Amygdala (tissue), 56 donors: ENCODE measurements at places on chromosomes 1 and 21.
A peak's percentile ranks its signal among the peaks of the same experiment; 100 is the strongest.

GRCh38 chr1:229578168-229579058, 19.9 kb upstream of the ABCB10 start:
- no peak for DNase-seq

DNA sequence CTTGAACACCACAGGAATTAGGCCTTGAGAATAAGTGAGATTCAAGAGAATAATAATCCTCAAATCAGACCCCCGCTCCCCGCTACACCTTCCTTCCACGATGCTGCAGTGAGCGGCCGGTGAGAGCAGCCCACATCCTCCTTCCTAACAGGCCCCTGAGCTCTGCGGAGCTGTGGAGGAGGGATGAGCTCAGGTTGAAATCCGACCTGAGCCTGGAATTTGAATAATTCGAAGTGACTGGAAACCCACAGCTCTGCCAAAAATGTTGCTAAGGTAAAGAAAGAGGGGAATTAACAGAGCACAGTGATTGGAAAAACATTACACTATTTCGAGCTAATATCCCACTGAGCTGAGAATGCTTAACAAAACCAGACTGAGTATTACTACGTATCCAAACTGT, 90.0 kb downstream of the URB2 start:
- no peak for DNase-seq

DNA sequence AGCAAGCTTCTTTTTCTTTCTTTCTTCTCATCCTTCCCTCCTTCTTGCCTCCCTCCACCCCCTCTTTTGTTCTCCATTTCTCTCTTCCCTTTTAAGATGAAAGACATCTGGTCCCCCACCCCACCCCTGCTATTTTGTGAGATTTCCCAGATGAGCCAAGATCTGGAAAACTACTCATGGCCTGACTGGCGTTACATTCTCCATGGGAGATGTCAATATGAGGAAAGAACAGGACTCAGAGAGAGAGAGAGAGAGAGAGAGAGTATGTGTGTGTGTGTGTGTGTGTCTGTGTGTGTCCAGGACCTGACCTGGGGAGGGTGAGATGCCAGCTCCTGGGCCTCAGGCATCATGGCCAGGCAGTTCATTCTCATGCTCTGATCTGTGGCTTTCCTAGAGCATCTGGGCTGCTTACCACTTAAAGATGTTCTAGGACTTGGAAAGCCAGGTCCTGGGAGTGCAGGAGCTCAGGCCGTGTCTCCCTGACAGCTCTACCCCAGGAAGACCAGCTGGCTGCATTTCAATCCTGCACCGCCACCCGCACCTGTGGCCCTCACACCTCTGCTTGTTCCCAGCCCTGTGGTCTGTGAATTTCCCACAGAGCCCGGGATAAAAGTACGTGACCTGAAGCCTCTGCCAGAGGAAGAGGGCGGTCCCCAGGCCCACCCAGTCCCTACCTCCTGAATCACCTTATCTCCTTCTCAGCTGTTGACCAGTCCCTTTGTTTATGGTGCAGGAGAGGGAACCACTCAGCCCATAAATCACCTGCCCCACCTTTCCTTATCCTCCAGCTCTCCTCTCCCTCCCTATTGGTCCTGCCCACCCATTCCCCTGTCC, 3.2 kb upstream of the BEST4 start:
- no peak for DNase-seq

- peak; percentile 72 for DNase-seq
Measured at GRCh38 chr1:61453111-61453961, 271.6 kb downstream of the TM2D1 start.

DNA sequence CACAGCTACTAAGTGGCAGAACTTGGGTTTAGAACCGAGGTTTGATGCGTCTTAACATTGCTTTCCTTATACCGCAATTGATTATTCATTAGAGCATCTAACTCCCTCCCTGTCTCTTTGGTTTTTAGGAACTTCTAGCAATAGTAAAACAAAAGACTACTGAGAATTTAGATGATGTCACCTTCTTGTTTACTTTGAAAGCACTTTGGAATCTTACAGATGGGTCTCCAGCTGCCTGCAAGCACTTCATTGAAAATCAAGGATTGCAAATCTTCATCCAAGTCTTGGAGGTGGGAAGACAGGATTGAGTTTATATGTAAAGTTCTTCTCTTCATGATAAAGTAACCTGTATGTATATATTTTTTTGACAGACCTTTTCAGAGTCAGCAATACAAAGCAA, 35.0 kb downstream of the ZYG11A start:
- DNase-seq = no peak

DNA sequence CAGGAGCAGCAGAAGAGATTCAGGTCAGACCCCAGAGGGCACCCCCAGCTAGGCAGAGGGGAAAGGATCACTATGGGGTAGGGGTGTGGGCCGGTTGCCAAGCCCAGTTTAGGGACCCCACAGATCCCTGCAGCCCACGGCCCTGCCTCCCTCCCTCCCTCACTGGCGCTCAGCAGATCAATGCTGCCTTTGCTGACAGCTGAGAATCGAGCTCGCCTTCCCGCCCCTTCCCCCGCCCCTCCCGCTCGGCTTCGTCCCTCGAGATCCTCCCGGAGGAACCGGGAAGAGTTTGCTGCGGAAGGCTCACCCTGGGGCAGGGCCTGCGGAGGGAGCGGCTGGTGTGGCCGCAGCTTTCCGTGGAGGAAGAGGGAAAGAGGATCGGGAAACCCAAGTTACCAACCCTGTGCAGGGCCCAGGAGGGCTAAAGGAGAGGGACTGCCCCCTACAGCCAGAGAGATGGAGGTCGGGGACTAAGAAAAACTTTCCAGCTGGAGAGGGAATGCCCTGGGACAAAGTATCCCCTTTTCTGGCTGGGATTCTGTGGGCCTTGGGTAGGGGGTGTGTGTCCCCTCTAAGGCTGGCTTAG, 1.1 kb upstream of the KCNQ4 start:
- DNase-seq = no peak

DNA sequence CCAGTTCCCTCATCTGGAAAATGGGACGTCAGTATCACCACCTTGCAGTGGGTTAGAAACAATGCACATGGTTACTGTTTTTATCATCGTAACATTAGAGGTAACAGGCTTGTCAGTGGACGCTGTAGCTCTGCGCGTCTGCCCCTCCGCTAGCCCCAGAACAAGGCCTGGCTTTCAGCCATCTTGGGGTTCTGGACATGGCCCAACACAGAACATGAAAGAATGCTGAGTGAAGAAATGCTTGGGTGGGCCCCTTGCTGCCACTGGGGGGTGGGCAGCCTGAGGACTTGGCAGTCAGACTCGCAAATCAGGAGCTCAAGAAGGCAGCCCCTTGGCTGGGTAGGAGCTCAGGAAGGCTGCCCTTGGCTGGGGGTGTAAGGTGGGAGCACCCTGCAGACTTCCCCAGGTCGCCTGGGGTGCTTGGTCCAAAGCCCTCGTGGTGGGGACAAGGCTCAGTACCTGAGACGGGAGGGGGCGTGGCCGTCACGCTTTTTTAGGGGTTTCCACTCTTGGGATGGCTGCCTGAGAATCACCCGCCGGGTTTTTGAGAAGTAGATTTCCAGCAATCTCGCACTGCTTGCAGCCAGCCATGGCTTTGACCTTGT, 51.7 kb downstream of the SLC37A1 start:
- DNase-seq = no peak

GRCh38 chr1:86914998-86915736, 732 bp downstream of the HS2ST1 start:
- peak; percentile 40 for DNase-seq

DNA sequence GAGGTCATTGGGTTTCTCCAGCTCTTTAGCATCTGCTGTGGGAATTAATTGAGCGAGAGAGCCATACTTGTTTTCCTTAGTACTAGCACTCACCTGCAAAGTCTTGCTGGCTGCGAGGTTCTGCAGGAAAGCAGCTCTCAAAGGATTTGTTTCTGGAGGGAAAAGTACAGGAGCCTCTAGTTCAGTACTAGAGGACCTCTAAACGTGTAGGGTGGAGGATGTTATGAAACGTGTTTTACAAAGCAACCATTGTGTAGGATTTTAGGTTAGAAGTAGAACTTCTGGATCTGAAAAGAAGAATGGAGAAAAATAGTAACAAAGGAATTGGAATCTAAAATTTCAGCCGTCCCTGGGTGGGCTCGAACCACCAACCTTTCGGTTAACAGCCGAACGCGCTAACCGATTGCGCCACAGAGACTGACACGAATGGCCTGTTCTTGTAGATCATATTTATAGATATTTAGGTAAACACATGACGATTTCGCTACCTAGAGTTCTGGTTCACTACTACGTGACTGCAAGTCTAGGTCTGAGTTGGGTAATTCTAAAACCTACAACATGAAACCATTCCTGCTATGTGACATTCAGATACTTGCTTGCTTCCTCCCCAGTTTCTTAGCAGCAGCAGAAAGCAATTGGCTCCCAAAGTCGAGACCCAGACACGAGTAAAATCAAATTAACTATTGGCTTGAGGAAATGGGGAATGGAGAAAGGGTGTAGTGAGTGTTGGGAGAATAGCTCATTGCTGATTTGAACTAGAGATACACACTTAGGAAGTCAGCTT, 60.2 kb upstream of the CFAP126 start:
- no peak for DNase-seq

GRCh38 chr1:201307231-201307630, 23.9 kb downstream of the PKP1 start:
- no peak for DNase-seq

- DNase-seq = no peak
Measured at GRCh38 chr1:224092601-224093000, 21.3 kb upstream of the FBXO28 start.

DNA sequence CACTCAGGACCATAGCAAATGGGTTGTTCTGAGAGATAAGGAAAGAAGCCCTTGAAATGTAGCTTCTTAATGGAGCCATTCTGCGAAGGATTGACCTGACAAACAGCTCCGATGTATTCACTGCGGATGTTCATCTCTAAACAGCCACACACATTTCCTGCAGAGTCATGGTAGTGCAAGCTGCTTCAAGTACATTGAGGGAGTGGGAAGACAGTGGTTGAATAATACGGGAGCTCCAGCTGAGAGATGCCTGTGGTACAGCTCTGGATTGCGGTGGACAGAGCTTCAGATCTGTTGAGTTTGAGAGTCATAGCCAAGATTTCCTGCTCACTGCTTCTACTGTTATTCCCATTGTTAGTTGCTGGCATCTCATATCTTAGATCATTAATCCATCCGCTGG, 86.6 kb downstream of the ZBTB18 start:
- no peak for DNase-seq

DNA sequence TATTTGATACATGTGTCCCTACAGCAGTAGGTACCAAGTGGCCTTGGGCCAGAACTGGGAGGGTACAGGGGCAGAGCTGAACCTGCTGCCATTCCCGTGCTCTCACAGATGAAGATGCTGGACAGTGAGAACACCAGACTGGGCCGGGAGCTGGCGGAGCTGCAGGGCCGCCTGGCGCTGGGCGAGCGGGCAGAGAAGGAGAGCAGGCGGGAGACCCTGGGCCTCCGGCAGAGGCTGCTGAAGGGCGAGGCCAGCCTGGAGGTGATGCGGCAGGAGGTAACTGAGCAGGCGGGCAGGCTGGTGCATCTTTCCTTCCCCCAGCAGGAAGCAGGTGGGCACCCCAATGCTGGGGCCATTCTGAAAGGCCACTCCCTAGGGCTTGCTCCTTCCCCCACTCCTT, 21.9 kb downstream of the MFAP2 start:
- DNase-seq = no peak

GRCh38 chr1:9195651-9196050, 38.9 kb upstream of the H6PD start:
- no peak for DNase-seq

DNA sequence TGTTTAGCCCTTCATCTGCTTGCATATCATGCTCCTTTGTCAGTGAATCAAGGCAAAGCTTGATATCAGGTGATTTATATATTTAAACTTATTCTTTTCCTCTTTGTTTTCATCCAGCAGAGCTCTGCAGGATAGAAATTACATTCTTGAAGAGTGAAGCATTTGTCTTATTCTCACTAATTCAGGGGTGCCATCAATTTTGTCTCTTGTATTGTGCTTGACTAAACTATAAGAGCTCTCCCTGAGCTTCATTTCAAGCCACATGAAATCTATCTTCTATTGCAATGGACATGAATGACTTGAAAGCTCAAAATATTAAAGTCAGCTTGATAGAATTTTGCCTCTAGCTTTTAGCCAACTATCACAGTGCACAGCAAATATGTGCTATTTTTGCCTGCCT, 236.7 kb upstream of the KCTD3 start:
- DNase-seq = no peak

DNA sequence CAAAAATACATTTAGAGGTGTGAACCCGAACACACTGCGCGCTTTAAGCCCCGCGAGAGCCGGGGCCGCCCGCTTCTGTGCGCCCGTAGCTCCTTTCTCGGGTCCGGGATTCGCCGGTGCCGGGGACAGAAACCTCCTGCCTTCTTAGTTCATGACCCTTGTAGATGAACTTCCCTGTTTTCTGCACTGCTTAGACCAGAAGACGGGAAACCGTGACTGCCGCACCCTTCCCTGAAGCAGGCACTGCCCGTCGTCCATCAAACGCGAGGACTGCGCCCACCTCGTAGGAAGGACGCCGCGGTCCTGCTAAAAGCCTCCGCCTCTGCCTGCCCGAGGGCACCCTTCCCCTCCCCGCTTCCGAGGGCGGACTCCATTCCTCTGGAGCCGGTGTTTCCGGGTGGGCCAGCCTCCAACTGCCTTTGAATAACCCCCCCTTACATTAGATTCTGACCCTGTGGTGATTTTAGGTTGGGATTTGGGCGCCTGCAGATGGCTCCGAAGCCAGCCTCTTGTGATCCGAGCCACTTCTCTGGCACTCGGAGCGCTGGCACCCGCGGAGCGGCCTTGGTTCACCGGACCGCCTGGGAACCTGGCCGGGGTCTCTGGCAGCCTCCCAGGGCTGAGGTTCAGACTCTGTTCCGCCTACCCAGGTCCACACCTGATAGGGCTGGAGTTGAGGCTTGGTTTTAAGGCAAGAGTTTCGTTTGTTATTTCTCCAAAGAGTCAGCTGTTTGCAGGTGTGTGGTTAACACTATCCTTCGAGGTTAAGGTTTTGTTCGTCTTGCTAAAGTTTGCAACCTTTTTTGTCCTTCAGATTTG, 1.2 kb upstream of the PTTG1IP start:
- no peak for DNase-seq

DNA sequence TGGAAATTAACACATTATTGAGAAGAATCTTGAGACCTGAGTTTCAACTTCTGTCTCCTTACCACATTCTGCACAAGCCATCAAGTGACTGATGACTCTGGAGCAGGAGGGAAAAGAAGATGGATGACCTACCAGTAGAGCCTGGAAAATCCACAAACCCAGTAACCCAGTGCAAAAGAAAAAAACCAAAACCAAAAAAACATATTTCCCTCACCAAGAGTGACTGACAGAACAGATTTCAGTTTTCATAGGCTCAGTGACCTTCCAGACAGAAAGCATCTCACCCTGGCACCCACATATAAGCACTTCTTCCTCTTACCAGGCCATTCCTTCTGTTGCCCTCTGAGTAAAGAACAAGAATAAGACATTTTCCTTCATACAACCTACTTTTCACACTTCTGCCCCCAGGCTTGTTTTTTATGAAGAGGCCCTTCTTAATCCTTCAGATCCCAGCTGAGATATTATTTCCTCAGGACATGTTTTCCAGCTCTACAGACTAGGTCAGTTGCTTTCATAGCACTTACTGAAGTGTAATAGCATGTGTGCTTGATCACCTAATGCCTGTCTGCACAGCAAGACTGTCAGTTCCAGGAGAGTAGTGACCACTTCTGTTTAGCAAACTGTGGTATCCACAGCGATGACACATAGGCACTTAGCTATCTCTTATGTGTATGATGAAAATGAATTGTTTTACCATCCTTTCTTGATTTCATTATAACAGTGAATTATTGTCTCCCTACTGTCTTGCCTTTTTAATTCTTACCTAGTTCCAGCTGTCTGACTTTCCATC, 4.0 kb downstream of the TSACC start:
- DNase-seq = no peak

- DNase-seq = no peak
Measured at GRCh38 chr1:166080277-166080966, 86.4 kb downstream of the FAM78B start.
